ENCODE measurements at places on chromosomes 1 and 21. TPM values are rescaled to one million over a fixed set of nuclear protein-coding genes. Genes with fewer than 3 reads are reported as not detected.

CFHR3 gene
- not detected for total RNA-seq

DRAXIN gene
- 0.13 TPM for total RNA-seq

PLEKHO1 gene
- total RNA-seq = 9.1 TPM

TMCC2 gene
- 3.1 TPM for total RNA-seq

NPPA gene
- total RNA-seq = not detected

RGS16 gene
- 0.23 TPM for total RNA-seq

NPHS2 gene
- not detected for total RNA-seq

PTPN7 gene
- 0.33 TPM for total RNA-seq

CHRM3 gene
- 0.13 TPM for total RNA-seq

LDLRAD1 gene
- not detected for total RNA-seq

RRAGC gene
- 44.3 TPM for total RNA-seq

LCE1A gene
- not detected for total RNA-seq

DMRTA2 gene
- total RNA-seq = not detected

NR0B2 gene
- total RNA-seq = 5.2 TPM

BSND gene
- not detected for total RNA-seq

OPRD1 gene
- 5.4 TPM for total RNA-seq

RUSC1 gene
- total RNA-seq = 77.9 TPM

SLC30A2 gene
- total RNA-seq = 0.23 TPM

PAPPA2 gene
- total RNA-seq = 0.03 TPM

FAM43B gene
- total RNA-seq = 3.0 TPM

SHCBP1L gene
- not detected for total RNA-seq

WASF2 gene
- total RNA-seq = 121 TPM

VTCN1 gene
- total RNA-seq = not detected

TOMM20 gene
- total RNA-seq = 101 TPM

UBASH3A gene
- 0.33 TPM for total RNA-seq

UMODL1 gene
- total RNA-seq = 0.18 TPM

TTC34 gene
- total RNA-seq = 1.5 TPM

ZFP69B gene
- 11.6 TPM for total RNA-seq

PCAT6 gene
- 2.2 TPM for total RNA-seq

BTF3L4 gene
- total RNA-seq = 65.6 TPM

ILDR2 gene
- 0.08 TPM for total RNA-seq

EPHB2 gene
- 29.0 TPM for total RNA-seq

OVAAL gene
- total RNA-seq = not detected

NR1I3 gene
- not detected for total RNA-seq

CELA3B gene
- 3.4 TPM for total RNA-seq

LIPI gene
- not detected for total RNA-seq

GPR37L1 gene
- total RNA-seq = 0.44 TPM

FCAMR gene
- not detected for total RNA-seq

SELP gene
- total RNA-seq = not detected

TNNT2 gene
- not detected for total RNA-seq

PIGR gene
- total RNA-seq = 1.4 TPM

RPE65 gene
- total RNA-seq = not detected

SLC44A3 gene
- total RNA-seq = 1.3 TPM

SYNC gene
- 1.3 TPM for total RNA-seq

TRIM17 gene
- total RNA-seq = 1.2 TPM

EFNA3 gene
- total RNA-seq = 2.3 TPM

OLIG1 gene
- total RNA-seq = 0.21 TPM

PGBD5 gene
- total RNA-seq = 0.05 TPM

SYT11 gene
- total RNA-seq = 4.0 TPM

WNT3A gene
- not detected for total RNA-seq

ACKR1 gene
- total RNA-seq = not detected

MAP1LC3C gene
- 0.21 TPM for total RNA-seq

FCRL5 gene
- total RNA-seq = not detected

GPX7 gene
- total RNA-seq = 11.2 TPM
